ENCODE measurements at places on chromosomes 12 and 14.

GRCh38 chr12:59322473-59322872 lies 273.4 kb upstream of the SLC16A7 start:
- no peak for DNase-seq

DNA sequence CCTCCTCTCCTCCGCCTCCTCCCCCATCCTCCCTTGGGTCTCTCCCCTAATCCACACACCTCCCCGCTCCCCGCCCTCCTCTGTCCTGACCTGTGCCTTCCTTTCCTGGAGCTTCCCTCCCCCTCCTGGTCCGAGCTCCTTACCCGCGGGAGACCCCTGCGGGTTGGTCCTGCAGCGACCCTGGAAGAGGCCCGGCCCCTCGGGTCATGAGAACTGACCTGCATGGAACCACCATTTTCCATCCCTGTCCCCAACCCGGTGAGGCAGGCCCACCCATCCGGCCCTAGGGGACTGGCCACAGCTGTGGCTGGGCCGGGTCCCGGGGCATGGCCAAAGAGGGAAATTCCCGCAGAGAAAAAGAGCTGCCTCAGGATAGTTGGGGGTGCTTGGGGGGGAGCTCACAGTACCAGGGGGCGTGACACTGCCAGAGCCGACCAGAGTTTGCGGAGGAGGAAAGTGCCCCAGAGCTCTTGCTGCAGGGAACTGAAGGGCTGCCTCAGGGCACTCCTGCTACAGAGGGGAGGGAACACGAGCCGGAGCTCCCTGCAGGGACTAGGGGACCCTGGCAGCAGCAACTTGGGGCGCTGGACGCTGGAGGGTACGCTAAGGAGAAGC lies 613 bp downstream of the ARHGEF40 start:
- peak; percentile 83 for DNase-seq

DNA sequence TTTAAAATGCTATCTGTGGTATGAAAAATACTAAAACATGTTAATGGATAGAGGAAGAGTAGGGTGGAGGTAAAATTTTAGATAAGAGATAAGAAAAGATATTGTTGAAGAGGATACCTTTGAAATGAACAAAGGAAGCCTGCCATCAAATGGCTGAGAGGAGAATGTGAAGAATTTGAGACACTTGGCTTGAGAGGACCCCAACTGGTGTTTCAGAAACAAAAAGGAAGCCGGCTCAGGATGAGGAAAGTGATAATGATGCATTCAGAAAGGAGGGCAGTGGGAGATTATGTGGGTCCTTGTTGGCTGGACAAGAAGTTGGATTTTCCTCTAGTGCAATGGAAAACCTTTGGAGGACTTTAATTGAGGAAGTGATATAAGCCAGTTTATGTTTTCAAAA lies 264.4 kb downstream of the DUSP6 start:
- DNase-seq: no peak

- no peak for DNase-seq
Measured at GRCh38 chr14:57736391-57736790, 129.5 kb downstream of the SLC35F4 start.

- no peak for DNase-seq
Measured at GRCh38 chr12:123453165-123453564, 4.8 kb upstream of the SNRNP35 start.

- DNase-seq: no peak
Measured at GRCh38 chr12:64318605-64319004, 72.0 kb downstream of the C12orf56 start.

- no peak for DNase-seq
Measured at GRCh38 chr14:64421166-64421565, 33.0 kb downstream of the MTHFD1 start.

- no peak for DNase-seq
Measured at GRCh38 chr14:32256576-32256975, 53.5 kb upstream of the RNU6-8 start.

DNA sequence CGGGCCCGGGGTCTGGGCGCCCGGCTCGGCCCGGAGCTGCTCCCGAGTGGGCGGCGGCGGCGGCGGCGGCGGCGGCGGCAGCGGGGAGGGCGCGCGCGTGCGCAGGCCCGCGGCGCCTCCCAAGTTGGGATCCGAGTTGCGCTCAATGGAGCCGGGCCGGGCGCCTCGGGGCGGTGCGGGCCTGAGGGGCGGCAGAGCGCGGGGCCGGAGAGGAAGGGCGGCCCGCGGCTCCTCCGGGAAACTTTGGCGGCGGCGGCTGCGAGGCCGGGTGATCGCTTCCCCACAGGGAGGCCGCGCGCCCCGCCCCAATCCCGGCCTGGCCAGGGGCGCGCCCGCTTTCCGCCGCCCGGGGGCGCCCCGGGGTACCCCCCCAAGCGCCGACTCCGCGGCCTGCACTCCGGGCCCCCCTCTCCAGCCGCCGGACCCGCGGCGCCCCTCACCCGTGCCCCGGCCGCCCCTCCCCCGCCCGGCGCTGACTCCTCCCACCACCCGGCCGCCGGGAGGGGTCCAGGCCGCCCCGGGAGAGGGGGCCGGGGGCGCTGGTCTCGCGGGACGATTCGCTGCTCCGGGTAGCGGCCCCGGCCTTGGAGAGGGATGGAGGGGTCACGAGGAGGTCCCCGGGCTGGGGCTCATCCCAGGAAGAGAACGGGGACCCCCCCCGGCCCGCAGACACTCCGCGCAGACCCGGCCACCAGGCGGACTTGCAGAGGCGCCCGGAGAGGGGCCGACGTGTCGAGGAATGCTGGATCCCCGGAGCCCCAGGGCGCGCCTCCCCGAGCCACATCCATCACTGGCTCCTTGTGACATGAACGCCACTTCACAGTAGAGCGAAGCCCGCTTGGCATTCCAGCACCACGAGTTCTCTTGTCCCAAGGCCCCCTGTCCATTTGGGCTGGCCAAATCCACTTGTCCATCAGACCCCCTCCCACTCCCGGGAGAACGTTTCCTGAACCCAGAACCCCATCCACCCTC lies at the start of gene RILPL1:
Gene RILPL1 (minus strand): TSS at position 48 of the 972 bp plus-strand sequence. CDS start 237 bp downstream, outside the sequence.
- DNase-seq: no peak
